ENCODE measurements at places on chromosomes 6 and 20.

DNA sequence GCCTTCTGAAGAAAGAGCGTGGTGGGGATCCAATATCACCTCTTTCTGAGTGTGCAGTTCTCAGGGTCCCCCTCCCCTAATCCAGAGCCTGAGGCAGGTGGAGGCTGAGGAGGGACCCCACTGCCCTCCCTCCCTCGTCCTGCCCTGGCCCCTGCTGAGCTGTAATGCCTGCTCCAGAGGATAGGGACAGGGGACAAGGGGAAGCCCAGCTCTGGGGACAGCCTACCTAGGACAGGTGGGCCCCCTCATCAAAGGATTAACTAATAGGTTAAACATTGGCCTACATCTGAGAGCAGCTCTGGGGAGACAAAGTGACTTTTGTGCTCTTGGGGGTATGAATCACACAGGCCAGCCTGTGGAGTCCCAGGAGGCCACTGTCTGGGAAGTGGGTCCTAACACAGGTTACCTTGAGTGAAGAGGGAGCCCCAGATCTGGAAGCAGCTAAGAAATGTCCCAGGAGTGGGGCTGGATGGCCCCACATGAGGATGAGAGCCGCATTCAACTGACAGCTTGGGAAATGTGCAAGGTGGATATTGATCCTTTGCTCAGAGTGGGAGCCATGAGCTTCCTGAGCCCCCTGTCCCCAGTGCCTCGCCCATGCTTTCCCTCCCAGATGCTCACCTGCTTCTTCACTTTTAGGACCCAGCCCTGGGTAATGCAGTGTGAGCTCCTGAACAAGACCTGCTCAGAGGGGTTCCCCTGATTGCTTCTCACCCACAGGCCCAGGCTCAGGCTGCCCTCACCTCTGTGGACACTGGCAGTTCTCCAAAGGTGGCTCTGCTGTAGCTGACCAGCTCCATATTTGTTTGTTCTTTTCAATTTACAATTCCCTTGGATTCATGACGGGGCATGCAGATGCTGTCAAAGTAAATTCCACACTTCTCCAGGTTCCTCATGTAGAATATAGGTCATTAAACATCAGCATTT lies 17.8 kb upstream of the CST9L start:
- DNase-seq = no peak

DNA sequence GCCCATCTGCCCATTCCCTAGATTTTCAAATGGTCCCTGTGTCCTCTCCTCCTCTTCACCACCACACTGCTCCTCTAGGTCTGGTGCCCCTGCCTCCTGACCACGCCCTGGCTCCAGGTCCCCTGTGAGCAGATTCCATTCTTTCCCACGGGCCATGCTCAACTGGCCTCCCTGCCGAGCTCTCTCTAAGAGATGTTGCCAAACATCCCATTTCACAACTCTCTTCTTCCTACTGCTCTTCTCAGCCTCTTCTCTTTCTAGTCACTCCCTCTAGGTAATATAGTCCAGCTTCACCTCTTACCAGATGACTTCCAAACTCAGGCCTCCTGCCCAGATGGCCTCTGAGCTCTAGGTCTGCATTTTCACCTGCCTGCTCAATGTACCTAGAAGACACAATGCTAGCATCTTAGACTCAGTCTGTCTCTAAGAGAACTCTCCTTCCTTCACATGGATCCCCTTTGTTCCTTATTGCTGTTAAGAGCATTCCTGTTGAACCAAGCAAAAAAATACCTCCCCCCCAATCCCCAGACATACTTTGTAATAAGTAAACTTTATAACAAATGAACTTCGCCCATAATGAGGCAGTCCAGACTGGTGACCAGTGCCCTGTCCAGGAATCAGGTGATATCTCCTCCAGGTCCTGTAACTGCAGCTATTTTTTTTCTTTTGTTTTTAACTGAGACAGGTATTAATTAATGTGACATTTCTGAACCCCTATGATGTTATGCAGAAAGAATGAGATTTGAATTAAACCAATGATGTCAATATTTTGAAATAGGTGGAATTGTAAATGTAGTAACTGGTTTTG lies 79.0 kb downstream of the LYRM4 start:
- DNase-seq = no peak

GRCh38 chr6:87200469-87201175 lies 45.3 kb downstream of the ZNF292 start:
- DNase-seq = no peak

GRCh38 chr20:2654831-2655230 lies 2.4 kb downstream of the NOP56 start:
- no peak for DNase-seq

DNA sequence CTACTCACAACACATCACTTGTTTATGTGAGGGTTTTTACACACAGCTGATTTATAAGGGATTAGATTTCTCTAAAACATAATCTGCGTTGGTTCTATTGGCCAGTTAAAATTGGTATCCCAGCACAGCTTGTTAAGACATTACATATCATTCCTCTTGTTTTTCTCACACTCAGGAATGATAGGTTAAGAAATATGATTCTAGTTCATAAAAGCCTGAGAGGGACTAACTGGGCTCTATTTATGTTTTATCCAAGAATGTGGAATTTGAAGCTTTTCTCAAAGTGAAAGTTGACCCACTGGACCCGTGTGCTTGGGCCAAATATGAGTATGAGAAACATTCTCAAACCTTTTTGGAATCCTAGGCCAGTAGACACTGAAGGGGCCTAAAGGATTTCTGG lies 117.3 kb downstream of the TMEM170B start:
- no peak for DNase-seq

GRCh38 chr6:40900791-40901190 lies 138.2 kb downstream of the UNC5CL start:
- no peak for DNase-seq

DNA sequence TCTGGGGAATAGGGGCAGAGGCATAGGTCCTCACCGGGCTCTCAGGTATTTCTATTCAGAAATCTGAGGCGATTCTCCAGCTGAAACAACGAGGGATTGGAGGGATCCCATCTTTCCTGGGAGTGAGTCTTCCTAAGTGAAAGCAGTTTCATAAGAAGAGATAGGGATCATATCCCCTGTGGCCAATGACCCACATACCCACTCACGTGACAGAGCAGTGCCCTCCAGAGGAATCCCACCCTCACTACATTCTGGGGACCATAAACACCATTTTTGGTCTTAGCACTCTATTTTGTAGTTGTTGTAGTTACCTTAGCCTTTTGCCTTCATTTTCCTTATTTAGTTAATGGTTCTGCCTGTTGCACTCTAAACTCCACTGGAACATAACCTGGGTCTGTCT lies 121.1 kb downstream of the GPR63 start:
- DNase-seq = peak; percentile 9

GRCh38 chr6:40251637-40252300 lies 317.5 kb upstream of the MOCS1 start:
- peak; percentile 86 for DNase-seq

- DNase-seq = no peak
These were observed 77.5 kb downstream of the C6orf118 start for GRCh38 chr6:165231581-165232561.

DNA sequence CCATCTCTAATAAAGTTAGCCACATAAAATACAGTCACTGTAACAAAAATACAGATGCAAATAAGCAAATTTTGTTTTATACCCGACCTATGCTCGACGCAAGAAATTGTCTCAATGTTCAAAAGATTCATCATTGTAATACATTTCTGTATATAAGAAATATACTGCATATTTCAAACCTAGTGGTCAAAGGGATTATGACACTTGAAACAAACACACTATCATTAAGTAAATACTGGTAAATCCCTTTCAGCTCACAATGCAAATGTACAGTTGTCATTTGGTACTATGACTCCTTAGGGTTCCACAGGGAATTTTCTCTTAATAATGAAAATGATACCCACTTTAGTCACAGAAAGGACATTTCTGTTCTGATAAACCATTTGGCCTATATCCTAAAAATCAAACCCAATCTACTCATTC lies 2.2 kb downstream of the HIVEP2 start:
- peak; percentile 24 for DNase-seq

- no peak for DNase-seq
These were observed 1.7 kb upstream of the ULBP2 start for GRCh38 chr6:149939909-149940671.

- DNase-seq = no peak
These were observed 37.2 kb downstream of the HM13 start for GRCh38 chr20:31551163-31552081.

GRCh38 chr6:158009935-158010585 lies 28.4 kb downstream of the SYNJ2 start:
- no peak for DNase-seq

GRCh38 chr6:109783250-109783986 lies 92.3 kb downstream of the FIG4 start:
- DNase-seq = no peak

DNA sequence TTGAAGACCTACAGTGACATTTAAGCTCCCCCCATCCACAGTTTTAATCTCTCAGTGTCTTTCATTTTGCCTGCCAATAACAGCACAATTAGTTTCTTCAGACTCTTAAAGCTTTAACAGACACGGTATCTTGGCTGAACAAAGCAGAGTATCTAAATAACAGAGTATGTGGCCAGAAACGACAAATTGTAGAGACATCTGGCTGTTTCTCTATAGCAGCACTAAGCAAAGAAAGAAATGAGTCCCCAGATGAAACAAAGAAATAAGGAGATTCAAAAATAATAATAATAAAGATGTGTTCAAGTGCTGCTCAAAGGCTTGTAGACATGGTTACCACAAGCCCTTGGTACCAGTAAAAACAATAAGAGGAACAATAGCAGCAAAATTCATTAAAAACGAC lies 97.8 kb upstream of the HDAC2 start:
- no peak for DNase-seq

- peak; percentile 55 for DNase-seq
These were observed 158.2 kb downstream of the ZMYND8 start for GRCh38 chr20:47198254-47198671.

DNA sequence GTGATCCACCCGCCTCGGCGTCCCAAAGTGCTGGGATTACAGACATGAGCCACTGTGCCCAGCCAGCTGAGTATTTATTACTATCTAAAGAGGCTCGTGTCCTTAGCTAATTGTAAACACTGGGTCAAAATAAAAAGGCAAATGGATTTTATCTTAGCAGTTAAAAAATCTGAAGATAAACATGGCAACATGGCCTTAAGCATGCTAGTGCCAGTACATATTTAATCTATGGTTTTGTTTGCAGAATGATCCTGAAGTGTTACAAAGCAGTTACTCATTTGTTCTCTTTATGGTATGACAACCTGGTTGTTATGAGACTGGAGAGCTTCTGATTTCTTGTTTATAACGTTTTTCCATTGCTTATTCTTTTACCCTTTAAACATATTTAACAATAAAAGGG lies 3.9 kb upstream of the KIAA0408 start:
- no peak for DNase-seq

DNA sequence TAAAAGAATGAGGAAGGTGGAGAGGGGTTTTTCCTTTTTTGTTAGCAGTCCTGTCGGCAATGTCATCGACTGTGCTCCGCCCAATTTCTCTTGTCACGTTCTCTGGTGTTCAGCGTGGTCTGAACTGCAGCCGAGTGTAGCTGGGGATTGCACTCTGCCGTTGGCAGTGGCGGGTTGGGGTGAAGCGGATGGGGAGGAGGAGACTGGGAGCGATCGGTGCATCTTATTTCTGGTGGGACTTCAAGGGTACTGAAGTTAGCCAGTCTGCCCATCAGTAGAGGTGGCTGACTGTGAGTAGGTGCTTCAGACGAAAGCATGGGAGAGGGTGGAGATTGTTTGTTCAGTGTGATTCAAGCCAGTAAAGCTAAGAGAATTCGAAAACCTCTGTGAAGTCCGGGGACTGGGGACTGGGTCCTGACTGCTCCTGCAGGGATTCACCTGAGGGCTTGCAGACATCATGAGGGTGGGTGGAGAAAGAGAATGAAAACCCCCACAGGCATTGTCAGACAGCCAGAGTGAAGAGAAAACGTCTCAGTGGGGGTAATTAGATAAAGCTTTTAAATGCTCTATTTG lies 5.1 kb downstream of the RREB1 start:
- no peak for DNase-seq

- no peak for DNase-seq
These were observed 39.2 kb downstream of the MAPK14 start for GRCh38 chr6:36066817-36067216.

DNA sequence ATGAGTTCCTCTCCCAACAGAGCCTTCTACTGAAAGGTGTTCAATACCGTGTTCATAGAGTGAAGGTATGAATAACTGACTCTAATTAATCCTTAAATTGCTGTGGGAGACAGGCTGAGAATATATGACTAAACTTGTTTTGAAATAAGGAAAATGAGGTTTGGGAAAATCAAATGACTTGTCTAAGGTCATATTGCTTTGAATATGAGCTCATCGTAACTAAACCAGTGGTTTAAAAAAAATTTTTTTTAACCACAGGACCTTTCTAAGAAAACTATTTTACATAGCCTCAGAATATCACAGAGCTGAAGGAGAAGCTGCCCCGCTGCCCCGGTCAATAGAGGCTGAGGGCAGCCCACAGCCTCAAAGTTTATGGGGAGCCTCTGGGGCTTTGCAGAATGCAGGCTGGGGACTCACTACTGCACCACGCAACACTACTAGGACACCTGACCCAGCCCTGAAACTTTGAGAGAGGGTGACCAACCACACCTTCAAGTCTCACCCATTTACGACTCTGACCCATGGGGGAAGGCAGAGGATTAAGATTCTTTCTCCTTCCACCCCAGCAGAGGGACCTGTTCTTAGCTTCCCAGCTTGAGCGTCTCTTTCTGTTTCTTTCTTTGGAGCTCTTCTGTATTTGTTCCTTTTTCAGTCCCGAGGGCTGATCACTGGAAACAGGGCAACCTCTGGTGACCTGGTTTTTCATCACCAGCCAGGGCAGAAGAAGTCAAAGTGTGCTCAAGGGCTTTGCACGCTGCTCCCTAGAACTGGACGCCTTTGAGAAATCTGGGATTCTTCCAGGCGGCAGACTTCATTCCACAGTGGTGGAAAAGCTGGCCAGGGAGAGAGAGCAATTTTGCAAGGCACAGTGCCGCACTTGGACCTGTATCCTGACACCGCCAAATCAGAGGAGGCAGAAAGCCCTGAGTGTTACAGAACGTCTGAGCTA lies 220.2 kb downstream of the ATXN1 start:
- no peak for DNase-seq

GRCh38 chr6:111588366-111588765 lies 17.3 kb downstream of the TRAF3IP2 start:
- no peak for DNase-seq

DNA sequence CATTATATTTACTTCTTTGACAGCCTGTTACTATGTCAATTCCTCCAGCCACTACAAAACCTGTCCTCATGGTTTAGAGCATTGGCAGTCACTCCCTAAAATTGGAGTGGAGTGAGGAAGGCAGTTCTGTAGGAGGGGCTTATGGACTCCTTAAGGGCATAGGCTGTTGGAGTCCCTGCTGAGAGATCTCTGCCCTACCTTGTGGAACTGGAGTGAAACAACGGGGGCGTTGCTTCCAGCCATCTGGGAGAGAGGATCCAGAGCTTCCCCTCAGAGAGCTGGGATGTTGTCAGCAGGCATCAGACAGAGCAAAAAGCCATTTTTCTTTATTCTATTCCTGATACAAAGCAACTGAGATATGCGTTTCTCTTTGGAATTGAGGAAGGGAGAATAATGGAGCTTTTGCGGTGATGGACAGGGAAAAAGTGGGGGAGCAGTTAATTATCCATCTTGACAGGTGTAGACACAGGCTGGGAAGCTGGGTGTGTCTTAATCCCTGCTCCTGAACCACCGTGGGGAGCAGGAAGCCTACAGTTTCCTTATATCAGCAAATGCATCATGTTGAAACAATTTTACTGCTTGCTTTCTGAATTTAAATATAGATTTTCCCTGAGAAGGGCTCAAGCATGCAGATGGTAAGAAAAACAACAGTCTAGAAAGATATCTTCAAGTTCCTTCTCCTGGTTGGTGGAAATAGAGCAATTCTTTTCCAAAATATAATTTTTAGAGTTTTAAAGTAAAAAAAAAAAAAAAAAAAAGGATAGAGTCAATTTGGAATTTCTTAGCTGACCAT lies 402.5 kb downstream of the PLCB1 start:
- DNase-seq = peak; percentile 39

Data from NCI-H2171 treated with DMSO at 0.1 percent for 48 hours (cell line).